ENCODE measurements at places on chromosomes 1 and 21.

GRCh38 chr1:116569381-116569670 lies 1.5 kb downstream of the CD58 start:
- no peak for DNase-seq

GRCh38 chr1:241645199-241645598 lies 5.0 kb upstream of the CHML start:
- DNase-seq: no peak

- no peak for DNase-seq
These were observed 49.0 kb upstream of the ACOT11 start for GRCh38 chr1:54499097-54499359.

DNA sequence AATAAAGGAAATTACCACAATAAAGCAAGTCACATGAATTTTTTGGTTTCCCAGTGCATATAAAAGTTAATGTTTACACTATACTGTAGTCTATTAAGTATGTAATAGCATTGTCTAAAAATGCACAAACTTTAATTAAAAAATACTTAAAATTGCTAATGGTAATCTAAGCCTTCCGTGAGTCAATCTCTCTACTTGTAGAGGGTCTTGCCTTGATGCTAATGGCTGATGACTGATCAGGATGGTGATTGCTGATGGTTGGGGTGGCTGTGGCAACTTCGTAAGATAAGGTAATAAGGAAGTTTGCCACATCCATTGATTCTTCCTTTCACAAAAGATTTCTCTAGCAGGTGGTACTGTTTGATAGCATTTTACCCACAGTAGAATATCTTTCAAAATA lies 466.6 kb upstream of the PROX1 start:
- no peak for DNase-seq

GRCh38 chr1:25017436-25018109 lies 87.5 kb upstream of the RUNX3 start:
- no peak for DNase-seq

DNA sequence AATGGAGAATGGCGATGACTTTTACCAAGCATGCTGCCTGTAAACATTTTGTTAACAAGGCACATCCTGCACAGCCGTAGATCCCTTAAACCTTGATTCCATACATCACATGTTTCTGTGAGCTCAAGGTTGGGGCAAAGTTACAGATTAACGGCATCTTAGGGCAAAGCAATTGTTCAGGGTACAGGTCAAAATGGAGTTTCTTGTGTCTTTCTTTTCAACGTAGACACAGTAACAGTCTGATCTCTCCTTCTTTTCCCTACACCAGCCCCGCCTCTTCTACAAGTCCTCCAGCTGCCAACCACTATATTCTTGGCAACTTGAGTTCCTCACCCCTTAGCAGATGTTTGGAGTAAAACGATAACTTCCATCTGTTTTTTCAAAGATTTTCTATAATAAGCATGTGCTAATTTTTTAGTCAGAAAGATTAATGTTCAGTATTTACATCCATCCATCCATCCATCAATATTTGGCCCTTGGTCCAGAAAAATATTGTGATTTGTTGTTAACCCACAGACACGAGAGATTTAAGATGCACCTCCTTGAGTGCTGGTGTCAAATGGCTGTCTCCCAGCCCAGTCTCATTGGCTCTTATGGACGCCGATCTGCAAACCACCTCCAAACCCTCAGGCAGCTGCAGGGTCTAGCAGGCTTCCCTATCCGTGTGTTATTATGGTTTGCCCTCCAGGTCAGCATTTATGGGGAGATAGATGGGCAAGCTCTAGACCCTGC lies 3.8 kb downstream of the DNALI1 start:
- no peak for DNase-seq

DNA sequence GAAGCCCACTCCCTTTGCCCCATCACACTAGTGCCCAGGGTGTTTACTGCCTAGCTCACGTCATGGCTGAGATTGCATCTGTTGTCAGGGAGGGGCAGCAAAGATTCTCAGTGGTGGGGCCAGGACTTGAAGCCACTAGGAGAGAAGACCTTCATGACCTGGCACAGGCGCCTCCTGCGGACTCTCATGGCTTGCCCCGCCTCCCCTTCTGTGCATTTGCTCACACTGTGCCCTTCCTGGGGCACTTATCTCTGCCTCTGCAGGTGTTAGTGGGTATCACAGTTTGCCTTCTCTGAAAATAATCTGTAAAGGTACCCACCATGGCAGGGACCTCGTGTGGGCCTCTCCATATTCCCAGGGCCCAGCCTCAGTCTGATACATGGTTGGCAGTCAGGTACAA lies 20.1 kb downstream of the PTPRU start:
- DNase-seq: no peak
